ENCODE measurements at places on chromosomes 3 and 15.

GRCh38 chr15:59158701-59159034 lies 48.0 kb upstream of the LDHAL6B start:
- DNase-seq = no peak

DNA sequence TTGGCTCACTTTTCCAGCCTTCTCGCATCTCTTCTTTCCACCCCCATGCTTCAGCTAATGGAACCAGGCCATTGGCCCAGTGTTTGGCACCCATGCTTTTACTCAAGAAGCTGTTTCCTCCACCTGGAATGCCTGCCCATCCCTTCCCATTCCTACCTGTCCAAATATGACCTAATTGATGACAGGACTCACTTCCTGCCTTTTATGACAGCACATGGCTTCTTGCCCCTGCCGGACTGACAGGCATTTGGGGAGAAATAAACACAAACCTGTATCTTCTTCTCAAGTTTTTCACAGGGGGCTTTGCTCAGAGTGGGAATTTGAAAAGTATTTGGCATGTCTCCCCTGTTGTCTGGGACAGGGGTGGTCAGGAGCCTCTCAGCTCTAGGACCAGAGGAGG lies 120.1 kb downstream of the ABHD5 start:
- DNase-seq = no peak

- DNase-seq = no peak
Measured at GRCh38 chr15:19899021-19899824, 642.4 kb downstream of the GOLGA6L6 start.

- no peak for DNase-seq
Measured at GRCh38 chr3:37943631-37944314, 46.8 kb upstream of the VILL start.

Measured in GM18507 (cell line).